ENCODE measurements at places on chromosomes 12 and 14. TPM values are rescaled to one million over a fixed set of nuclear protein-coding genes. Genes with fewer than 3 reads are reported as not detected.

The ANKRD33 gene
- total RNA-seq = not detected

The NYNRIN gene
- 5.4 TPM for total RNA-seq

The NRL gene
- 4.0 TPM for total RNA-seq

The SEC23A gene
- total RNA-seq = 71.4 TPM

The TMEM253 gene
- total RNA-seq = not detected

The HPD gene
- not detected for total RNA-seq

The SALL2 gene
- 41.3 TPM for total RNA-seq

The CIROP gene
- 0.35 TPM for total RNA-seq

The CACNA1C gene
- 71.2 TPM for total RNA-seq

The TNFRSF1A gene
- 71.3 TPM for total RNA-seq

Data from dorsolateral prefrontal cortex (tissue), 122 donors.